ENCODE measurements at places on chromosomes 4 and X.
A peak's percentile ranks its signal among the peaks of the same experiment; 100 is the strongest.

DNA sequence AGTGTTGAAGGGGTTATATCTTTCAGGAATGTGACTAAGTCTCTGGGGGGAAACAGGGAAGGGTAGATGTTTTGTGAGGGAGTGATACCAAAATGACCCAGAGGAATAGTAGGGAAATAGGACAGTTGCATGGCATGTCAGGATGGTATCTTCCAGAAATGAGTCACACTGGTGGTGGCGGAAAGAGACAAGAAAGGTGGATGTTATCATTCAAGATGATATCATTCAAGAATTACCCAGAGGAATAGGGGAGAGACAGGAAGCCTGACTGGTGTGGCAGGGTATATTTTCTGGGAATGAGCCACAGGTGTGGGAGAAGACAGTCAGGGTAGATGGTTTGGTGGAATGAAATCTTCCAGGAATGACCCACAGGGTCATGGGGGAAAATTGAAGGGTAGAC is 61.1 kb downstream of the MAOA start:
- H3K36me3 ChIP-seq: no peaks in the 10 kb centered on the region
- H3K27ac ChIP-seq: no peak overlapping the region
- H3K4me1 ChIP-seq: no peaks in the 10 kb centered on the region
- no peak for DNase-seq
- no peak overlapping the region for H3K4me3 ChIP-seq

- no peaks in the 10 kb centered on the region for H3K27me3 ChIP-seq
- peak overlapping the region; percentile 10 for H3K27ac ChIP-seq
- no peaks in the 10 kb centered on the region for H3K36me3 ChIP-seq
- no peak for DNase-seq
- H3K4me1 ChIP-seq: peaks cover 48% of the 10 kb centered on the region
Measured at GRCh38 chr4:41204400-41204978, 9.9 kb downstream of the APBB2 start.

GRCh38 chrX:74781507-74782034 is 143.7 kb downstream of the NEXMIF start:
- no peaks in the 10 kb centered on the region for H3K27me3 ChIP-seq
- H3K27ac ChIP-seq: no peak overlapping the region
- DNase-seq: no peak
- no peaks in the 10 kb centered on the region for H3K4me1 ChIP-seq
- H3K4me3 ChIP-seq: no peak overlapping the region

- H3K27me3 ChIP-seq: no peaks in the 10 kb centered on the region
- DNase-seq: no peak
Measured at GRCh38 chrX:88903989-88904718, 157.1 kb downstream of the CPXCR1 start.

DNA sequence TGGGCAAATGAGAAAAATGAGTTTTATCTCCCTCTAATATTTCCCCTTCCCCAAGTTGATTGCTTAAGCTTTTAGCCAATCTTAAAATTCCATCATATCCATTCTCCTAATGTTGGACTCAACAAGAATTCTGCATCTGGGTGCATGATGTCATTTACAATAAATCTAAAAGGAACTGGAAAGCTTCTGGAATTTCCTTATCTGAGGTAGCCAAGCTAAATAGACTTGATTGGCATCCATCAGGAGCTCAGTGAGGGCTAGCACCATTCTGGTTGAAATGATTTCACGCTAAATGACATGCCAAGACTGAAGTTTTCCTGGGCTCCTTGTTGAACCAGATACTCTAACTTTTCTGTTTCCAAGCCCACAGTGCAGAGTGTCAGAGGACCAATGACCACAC is 110.3 kb upstream of the SCML1 start:
- peaks cover 3% of the 10 kb centered on the region for H3K4me1 ChIP-seq
- no peak overlapping the region for H3K4me3 ChIP-seq
- no peaks in the 10 kb centered on the region for H3K27me3 ChIP-seq
- H3K27ac ChIP-seq: no peak overlapping the region
- DNase-seq: no peak

DNA sequence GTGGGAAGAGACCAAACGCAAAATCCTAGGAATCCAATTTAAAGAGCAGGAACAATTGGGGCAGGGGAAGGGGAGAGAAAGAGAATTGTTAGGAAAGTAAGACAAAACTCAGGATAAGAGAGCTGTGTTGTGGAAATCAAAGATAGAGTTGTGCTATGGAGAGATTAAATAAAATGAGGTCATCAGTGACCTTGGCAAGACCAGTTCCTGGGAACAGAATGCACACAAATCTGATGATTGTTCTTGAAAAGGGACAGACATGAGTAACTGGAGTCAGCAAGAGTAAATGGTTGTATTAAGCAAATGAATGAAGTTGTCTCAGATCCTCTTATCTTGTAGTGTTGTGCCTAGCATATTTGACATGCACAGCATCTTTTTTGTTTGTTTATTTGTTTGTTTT is 267.4 kb downstream of the IL1RAPL1 start:
- H3K36me3 ChIP-seq: no peaks in the 10 kb centered on the region
- H3K27me3 ChIP-seq: no peaks in the 10 kb centered on the region
- no peak overlapping the region for H3K27ac ChIP-seq
- DNase-seq: no peak

GRCh38 chrX:39309721-39310152 is 508.5 kb downstream of the MID1IP1 start:
- peak overlapping the region; percentile 59 for H3K27ac ChIP-seq
- no peaks in the 10 kb centered on the region for H3K4me1 ChIP-seq
- DNase-seq: peak; percentile 6
- no peak overlapping the region for H3K4me3 ChIP-seq
- H3K36me3 ChIP-seq: no peaks in the 10 kb centered on the region

DNA sequence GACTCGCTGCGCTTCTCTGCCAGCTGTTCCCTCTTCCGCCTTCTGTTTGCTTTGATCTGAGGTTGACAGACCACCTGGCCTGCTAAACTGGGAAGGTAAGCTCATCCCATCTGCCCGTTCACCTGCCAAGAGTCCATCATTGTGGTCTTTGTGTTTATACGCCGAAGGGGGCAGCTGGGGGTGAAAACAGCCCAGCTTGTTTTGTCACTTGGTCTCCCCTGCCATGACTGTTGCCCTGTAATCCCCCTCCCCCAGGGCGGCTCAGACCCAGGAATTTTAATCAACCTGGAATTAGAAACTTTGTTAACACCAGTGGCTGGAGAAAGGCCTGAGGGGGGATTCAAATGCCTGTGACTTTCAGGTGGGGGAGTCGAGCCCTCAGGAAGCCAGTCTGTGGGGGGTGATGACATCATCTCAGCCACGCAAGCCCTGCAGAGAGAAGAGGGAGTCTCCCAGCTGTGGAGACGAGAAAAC is 333.3 kb downstream of the BCOR start:
- H3K4me3 ChIP-seq: no peak overlapping the region
- H3K4me1 ChIP-seq: peaks cover 18% of the 10 kb centered on the region
- H3K27me3 ChIP-seq: no peaks in the 10 kb centered on the region
- no peak overlapping the region for H3K27ac ChIP-seq

- no peak overlapping the region for H3K27ac ChIP-seq
- no peaks in the 10 kb centered on the region for H3K27me3 ChIP-seq
- H3K4me3 ChIP-seq: no peak overlapping the region
- no peak for DNase-seq
Measured at GRCh38 chrX:134692990-134693389, 34.7 kb upstream of the PLAC1 start.

DNA sequence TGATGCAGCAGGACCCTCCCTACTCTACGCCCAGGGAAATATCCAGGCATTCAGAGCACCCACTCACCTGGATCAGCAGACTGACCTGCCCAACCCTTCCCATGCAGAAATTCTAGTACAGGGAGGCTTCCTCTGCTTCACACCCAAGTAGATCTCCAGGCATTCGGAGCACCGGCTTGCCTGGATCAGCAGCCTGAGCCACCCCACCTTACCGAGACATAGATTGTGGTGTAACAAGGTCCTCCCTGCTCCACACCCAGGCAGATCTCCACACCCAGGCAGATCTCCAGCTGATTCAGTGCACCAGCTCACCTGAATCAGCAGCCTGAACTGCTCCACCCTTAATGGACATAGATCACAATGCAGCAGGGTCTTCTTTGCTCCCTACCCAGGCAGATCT is 215.1 kb upstream of the CPEB2 start:
- no peaks in the 10 kb centered on the region for H3K4me1 ChIP-seq
- H3K27ac ChIP-seq: no peak overlapping the region
- H3K36me3 ChIP-seq: no peaks in the 10 kb centered on the region
- H3K4me3 ChIP-seq: no peak overlapping the region
- H3K27me3 ChIP-seq: no peaks in the 10 kb centered on the region
- no peak for DNase-seq

All from Caco-2 (cell line).